Fibroblast of the conjunctiva (primary cell): ENCODE measurements at places on chromosomes 4 and X.

GRCh38 chrX:71998836-71999509 is 88.3 kb downstream of the NHSL2 start:
- DNase-seq, result no peak

GRCh38 chr4:151659601-151660364 is 101.0 kb downstream of the GATB start:
- no peak for DNase-seq

- no peak for DNase-seq
Observed at GRCh38 chr4:100422894-100423293, 94.9 kb downstream of the EMCN start.

DNA sequence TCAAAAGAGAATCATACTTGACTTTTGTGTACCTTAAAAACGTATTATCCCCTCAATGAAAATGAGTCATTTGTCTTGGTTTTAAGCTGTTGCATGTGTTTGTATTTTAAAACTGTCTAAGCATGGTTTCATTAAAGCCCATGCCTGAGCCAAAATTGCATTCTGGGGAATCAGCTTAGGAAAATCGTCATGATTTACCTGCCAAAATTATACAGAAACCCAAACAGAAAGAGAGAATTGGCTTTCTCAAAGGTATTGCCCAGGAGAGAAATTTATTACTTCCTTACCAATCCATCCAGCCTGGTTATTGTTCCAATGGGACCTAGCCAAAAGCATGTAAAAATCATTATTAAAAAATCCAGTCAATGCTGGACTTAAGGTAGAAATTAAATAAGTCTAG is 37.6 kb downstream of the GPR174 start:
- DNase-seq, result no peak

GRCh38 chr4:28868841-28869240 is 1851.3 kb upstream of the PCDH7 start:
- no peak for DNase-seq

DNA sequence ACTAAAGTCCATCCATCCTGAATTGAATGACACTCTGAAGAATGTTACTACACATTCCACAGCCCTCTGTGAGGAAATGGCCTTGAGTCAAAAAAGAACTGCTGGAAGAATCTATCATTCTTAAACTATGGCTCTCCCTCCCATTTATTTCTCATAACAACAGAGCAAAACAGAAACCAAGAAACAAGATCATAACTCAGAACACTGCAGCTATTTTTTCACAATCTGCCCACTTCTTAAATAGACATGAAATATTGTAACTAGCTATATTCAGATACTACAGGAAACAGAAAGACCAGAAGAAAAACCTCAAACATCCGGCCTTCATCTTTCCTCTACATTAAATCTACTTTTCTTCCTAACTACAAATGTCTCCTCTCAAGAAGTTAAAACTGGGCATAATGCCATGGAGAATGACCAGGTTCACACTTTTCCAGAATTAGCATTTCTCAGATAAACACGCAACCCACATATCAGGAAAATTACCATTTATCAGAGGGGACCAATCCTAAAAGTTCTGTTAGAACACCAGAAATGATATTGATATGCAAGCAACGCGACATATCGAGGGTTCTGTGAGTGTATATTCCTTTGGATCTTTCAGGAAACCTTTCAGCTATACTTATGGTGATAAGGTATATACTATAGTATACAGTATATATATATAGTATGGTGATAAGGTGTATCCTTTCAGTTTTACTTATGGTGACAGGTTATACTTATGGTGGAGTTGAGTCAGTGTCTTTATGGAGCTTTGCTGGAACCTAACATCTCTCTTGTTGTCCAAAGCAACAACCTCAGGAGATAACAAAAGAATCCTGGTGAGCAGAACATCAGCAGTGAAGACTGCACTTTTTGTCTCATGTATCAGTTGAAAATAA is 60.4 kb upstream of the IRF2 start:
- peak; percentile 28 for DNase-seq

GRCh38 chrX:32448320-32448719 is 763.0 kb downstream of the DMD start:
- DNase-seq, result no peak

GRCh38 chrX:1453951-1454785 is 1.5 kb upstream of the ASMTL start:
- DNase-seq, result peak; percentile 51

DNA sequence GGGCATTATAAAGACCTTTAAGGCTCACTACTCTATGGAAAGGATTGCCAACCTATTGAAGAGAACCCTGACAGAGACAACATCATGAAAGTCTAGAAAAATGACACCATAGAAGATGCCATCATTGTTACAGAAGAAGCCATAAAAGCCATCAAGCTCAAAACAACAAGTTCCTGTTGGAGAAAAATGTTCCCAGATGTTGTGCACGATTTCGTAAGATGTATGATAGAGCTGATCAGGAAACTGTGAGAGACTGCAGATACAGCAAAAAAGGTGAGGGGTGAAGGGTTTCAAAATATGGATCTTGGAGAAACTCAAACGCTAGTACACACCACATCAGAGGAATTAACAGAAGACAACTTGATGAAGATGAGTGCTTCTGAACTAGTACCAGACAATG is 53.3 kb downstream of the WDFY3 start:
- no peak for DNase-seq

- no peak for DNase-seq
Observed at GRCh38 chrX:113297437-113297836, 456.8 kb upstream of the AMOT start.

DNA sequence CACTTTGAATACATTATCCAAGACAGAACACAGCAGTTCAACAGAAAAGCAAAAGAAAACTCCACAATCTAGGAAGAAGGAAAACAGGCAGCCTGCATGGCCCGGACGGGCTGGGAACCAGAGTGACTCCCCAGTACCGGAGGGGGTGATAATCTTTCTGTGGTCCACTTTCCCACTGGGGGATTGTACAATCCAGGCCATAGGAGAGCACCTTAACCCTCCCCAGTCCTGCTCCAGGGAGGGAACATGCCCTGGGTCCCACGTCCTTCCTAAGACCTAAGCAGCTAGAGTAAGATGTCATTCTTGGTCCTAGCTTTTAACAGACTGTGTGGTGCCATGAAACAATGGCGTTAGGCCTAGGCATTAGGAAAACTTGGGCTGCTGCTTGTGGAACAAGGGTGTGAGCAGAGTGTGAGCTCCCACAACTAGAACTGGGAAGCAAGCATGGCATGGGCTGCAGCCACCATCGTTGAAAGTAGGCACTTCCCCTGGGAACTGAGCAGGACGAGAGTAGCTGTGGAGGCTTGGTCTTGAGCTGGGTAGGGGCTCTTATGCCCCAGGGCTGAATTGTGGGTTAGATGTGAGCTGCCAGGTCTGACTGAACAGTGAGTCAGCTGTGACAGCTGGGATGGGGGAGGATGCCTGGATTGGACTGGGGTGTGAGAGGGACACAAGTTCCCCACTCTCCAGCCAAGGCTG is 42.4 kb downstream of the NAT8L start:
- no peak for DNase-seq

- DNase-seq, result no peak
Observed at GRCh38 chr4:82610041-82610440, 48.3 kb upstream of the TMEM150C start.

DNA sequence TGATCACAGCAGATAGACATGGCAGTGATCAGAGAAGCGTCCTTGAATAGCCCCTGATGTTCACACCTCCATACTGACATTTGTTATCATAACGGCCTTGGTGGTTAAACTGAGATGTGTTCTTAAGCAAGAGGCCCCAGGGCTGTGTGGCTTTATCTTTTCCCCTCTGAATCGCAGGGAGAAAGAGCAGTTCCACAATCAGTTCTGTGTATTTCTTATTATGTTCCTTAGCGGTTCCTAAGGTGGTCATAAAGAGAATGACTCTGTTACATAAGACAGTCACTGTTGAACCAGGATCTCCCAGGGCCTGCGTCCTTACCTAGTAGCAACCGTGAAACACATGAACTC is 52.8 kb upstream of the CBR4 start:
- DNase-seq, result no peak

- DNase-seq, result no peak
Observed at GRCh38 chrX:124217304-124218251, 114.9 kb upstream of the TEX13D start.

DNA sequence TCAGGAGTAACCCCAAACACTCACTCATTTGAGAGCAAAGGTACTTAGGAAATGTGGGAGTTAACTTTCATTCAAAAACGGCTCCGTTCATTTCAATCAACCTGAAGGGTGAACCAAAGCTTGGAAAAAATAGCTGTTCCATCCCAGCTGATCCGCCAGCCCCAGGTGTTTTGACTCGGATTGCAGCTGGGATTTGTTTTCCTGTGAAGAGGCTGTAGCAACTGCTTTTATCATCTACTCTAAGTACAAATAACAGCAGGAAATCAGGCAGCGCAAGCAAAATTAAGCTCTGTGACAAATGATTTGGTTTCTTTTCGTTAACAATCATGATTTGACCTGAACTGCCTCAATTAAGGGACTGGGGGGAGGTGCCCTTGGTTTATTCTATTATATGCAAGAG is 154.7 kb downstream of the BEND2 start:
- DNase-seq, result no peak

DNA sequence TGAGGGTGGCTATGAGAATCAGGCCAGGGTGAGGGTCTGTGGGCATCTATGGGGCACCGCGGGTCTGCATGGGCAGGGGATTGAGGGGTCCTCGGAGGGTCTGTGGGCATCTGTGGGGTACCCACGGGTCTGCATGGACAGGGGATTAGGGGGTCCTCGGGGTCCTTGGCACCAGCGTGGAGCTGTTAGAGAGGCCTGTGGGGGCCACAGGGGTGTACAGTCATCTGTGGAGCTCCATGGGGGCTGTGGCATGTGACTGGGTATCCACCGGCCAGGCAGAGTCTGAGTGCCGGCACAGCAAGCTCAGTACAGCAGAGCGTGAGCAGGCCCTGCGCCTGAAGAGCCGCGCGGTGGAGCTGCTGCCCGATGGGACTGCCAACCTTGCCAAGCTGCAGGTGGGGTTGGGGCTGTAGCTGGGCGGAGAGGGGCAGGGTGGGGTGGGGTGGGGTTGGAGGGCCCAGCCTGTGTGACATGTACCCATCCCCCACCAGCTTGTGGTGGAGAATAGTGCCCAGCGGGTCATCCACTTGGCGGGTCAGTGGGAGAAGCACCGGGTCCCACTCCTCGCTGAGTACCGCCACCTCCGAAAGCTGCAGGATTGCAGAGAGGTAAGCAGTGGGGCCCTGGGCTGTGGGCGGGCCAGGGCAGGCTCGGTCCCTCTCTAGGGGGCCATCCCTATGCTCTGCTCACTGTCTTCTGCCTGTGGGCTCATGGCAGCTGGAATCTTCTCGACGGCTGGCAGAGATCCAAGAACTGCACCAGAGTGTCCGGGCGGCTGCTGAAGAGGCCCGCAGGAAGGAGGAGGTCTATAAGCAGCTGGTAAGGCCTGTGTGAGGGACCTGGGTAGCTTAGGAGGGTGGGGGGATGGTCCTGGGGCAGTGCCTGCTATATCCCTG is 12.9 kb downstream of the CCDC22 start:
- DNase-seq, result no peak

GRCh38 chrX:67693928-67694327 is 150.1 kb downstream of the AR start:
- DNase-seq, result no peak

DNA sequence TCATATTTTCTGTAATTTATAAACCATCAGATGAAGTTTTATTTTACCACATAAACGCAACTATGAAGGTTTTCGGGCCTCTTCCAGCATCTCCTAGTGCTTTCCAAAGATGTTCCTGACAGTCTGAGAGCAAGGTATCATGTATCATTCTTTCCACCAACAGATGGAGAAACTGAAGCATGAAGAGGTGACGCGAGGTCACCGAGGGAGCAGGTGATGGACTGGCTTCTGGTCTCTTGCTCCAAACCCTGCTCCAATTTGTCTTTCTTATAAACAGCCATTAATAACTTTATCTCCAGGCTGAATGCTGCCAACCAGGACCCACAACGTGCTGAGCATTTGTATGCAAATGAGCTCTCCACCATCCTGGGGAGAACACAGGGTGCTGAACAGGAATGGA is 86.3 kb upstream of the MAML3 start:
- no peak for DNase-seq

GRCh38 chr4:48403358-48403757 is 62.0 kb downstream of the SLAIN2 start:
- DNase-seq, result no peak

DNA sequence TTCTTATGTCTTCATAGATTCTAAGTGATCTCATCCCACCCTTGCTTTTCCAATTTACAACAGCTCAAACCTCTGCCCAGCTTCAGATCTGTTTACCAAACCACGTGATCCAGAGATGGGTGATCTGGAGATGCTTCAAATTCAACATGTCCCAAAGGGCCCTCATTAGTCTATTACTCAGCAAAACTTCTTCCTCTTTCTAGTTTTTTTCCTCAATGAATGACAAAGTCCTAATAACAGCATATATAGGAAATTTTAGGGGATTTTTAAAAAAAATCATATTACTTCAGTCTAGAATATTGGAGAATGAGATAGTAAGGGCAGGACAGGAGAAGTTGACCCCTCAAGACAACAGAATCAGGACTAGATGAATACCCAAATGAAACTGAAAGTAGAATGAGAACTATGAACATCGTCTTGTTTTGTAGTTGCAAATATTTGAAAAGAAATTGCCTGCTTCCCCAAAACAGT is 127.1 kb downstream of the CFAP299 start:
- no peak for DNase-seq

DNA sequence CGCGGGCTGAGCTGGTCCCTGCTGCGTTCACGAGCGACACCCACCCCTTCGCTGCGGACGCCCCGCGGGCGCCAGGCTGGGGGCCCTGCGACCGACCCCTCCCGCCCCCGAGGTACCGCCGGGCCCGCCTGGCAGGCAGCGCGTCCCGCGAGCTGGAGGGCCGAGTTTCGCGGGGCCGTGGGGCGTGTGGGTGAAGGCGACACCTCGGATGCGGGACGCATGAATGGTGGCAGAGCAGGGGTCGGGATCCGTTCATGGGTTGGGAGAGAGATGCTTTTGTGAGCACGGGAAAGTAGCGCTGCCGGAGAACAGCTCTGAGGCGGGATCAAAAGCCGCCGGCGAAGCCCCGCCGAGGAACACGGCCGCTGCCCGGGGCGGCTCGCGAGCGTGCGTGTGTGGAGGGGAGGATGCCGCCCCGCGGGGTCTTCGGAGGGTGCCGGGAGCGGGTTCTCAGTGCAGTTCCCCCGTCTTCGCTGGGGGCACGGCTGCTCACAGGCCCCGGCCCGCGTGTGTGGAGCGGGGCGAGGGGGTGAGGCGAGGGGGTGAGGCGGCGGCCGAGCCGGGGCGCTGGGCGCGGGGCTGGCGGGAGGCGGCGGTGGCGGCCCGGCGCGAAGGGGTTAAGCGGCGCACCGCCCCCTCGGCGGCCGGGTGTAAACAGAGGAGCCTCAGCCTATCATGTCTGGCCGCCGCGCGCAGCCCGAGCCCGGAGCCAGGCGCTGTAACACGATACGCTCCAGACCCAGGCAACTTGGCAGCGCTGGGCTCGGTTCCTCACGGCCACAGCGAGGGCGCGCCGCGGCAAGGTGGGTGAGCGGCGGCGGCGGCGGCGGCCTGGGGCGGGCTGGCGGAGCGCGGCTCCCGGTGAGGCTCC is 205.3 kb downstream of the TENM3 start:
- peak; percentile 76 for DNase-seq
